ENCODE measurements at places on chromosomes 7 and 10.

- DNase-seq: no peak
Measured at GRCh38 chr7:54419209-54419608, 123.0 kb upstream of the VSTM2A start.

- peak; percentile 23 for DNase-seq
Measured at GRCh38 chr7:69260023-69260422, 338.3 kb upstream of the AUTS2 start.

- no peak for DNase-seq
Measured at GRCh38 chr7:93178213-93178612, 30.0 kb upstream of the SAMD9L start.

GRCh38 chr10:89679986-89680385, 21.4 kb upstream of the KIF20B start:
- DNase-seq: no peak

DNA sequence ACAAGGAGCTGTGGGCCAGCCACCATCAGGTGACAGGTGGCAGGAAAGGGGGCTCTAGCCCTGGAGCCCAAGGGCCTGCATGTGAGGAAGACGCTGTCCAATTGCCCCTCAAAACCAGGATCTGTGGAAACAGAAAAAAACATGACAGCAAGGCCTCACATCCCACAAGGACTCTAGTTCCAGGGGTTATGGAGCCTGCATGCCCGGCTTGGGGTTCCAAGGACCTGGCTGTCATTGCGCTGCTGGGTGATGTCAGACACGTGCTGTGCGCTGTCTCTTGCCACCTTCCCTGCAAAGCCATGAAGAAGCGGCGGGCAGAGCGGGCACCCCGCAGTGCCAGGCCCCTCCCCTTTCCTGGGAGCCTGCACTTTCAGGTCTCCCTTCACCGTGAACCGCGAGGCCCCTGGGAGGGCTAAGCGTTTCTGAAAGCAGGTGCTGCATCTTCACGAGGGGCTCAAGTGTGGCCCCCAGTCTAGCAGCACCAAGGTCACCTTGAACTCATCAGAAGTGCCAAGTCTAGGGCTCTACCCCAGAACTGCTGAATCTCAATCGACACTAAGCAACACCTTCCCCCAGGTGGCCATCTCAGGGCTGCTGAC, 15.1 kb upstream of the CRYGN start:
- no peak for DNase-seq

DNA sequence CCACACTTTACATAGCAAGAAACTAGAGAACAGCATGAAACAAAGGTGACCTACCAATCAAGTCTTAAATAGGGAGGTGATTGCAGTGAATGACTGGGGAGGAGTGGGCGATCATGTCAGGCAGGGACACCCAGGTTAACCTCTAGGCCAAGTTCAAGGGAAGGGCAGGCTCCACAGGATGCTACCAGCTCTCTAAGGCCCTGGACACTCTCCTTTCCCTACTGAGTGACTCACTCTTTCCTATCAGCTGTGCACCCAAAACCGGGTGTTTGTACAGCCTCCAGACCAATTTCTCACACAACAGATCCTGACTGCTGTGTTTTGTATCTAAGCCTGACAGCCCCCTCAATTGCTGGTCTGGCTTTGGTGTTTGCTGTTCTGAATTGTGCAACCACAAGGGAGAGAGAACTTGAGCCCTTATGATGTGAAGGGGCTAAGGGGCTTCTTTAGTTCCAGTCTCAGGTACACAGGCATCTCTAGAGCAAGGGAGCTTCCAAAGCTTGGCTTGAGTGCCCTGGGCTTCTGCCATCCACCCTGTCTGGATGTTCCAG, 107.8 kb downstream of the TBXAS1 start:
- DNase-seq: no peak
